ENCODE measurements at places on chromosomes 11 and 22. TPM values are rescaled to one million over a fixed set of nuclear protein-coding genes. Genes with fewer than 3 reads are reported as not detected.

The FGF3 gene
- total RNA-seq, result not detected

- no peak for DNase-seq
Measured at GRCh38 chr22:49996518-49997250, 15.9 kb downstream of the IL17REL start.

GRCh38 chr11:29159552-29160465, 857.0 kb downstream of the KCNA4 start:
- DNase-seq, result peak; percentile 69

DNA sequence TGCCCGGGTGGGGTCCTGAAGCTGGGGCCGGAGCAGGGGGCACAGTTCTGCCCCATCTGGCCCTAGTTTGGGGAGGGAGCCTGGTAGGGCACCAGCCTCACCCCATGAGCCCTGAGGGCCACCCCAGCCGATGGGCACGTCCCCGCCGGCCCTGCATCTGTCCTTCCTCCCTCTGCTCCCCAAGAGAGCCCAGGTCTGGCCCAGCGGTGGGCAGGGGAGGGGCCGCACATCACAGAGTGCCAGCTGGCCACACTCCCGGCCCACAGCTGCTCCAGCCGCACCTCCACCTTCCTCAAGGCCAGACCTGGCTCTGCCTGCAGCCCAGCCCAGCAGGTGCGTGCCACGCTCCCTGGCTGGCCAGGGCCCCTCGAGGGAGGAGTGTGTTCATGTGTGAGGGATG, 21.6 kb downstream of the BRSK2 start:
- no peak for DNase-seq

- peak; percentile 26 for DNase-seq
Measured at GRCh38 chr11:110529043-110529442, 99.3 kb downstream of the FDX1 start.

The OR52L1 gene
- not detected for total RNA-seq

DNA sequence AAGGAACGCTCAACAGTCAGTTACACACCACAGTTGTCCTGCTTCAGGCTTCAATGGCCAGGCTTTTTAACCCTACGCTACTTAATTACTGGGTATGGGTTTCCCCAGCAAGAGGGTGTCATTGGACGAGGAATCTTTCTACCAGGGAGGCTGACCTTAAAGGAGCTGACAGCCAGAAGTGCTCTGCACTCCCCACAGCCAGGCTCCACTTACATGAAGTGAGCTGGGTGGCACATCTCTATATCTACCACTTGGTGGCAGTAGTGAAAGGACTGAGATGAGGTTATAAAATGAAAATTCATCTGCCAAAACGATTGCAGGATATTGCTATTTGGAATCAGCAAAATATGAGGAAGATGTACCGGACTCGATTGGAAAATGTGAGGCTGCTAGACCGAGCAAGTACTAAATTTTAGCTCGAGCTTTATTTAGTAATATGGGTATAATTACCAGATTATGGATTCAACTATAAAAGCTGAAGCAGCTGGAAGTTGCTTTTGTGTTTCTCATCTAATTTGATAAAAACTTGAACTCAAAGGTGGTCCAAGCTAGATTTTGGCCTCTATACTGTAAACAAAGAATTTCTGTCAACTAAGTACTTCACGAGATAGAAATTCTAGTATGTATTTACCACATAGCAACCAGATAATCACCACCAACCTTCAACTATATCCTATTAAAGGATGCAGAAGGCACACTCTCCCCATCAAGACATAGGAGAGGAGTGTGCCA, 53.9 kb upstream of the CEP126 start:
- peak; percentile 66 for DNase-seq

DNA sequence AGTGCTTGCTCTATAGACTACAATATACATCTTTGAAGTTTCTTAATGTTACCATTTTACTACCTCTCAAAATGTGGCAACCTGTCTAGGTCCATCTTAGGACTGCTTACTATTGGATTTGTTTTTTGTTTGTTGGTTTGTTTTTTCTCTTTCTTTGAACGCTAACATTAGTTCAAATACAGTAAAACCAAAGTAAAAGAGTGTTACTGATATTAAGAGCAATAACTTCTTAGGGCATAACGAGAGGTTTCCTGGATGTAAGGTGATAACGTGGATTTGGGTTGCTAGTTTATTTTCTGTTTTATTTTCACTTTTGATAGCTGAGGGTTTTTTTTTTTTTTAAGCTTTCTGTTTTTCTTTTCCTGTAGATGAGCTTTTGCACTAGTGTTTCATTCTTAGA, 43.6 kb downstream of the TMEM135 start:
- peak; percentile 2 for DNase-seq

The LRP4 gene
- 0.40 TPM for total RNA-seq

DNA sequence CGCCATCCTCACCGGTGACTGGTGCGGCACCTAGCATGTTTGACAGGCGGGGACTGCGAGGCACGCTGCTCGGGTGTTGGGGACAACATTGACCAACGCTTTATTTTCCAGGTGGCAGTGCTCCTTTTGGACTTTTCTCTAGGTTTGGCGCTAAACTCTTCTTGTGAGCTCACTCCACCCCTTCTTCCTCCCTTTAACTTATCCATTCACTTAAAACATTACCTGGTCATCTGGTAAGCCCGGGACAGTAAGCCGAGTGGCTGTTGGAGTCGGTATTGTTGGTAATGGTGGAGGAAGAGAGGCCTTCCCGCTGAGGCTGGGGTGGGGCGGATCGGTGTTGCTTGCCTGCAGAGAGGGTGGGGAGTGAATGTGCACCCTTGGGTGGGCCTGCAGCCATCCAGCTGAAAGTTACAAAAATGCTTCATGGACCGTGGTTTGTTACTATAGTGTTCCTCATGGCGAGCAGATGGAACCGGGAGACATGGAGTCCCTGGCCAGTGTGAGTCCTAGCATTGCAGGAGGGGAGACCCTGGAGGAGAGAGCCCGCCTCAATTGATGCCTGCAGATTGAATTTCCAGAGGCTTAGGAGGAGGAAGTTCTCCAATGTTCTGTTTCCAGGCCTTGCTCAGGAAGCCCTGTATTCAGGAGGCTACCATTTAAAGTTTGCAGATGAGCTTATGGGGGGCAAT, 1.1 kb downstream of the NEAT1 start:
- peak; percentile 39 for DNase-seq

The LAYN gene
- total RNA-seq, result 143 TPM

The OVOL1 gene
- total RNA-seq, result not detected

The CCDC116 gene
- not detected for total RNA-seq

- no peak for DNase-seq
Measured at GRCh38 chr11:697811-698311, 2.2 kb downstream of the TMEM80 start.

- no peak for DNase-seq
Measured at GRCh38 chr11:11600288-11600687, 21.5 kb downstream of the GALNT18 start.

DNA sequence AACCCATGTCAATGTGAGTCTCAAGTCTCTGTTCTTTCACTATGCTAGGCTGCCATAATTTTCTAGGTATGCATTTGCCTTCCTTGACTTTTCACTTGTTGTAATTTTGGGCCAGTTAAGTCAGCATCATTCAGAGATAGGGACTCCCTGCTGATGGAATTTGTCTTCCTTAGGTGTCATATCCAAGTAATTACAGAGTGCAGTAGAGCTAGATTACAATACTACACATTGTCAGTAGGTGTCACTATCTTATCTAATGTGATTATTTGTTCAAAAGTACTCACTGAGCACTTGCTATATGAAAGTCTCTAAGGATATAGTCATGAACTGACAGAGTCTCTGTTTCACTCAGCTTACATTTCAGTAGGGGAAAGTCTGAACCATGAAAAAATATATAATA, 25.0 kb upstream of the SYN3 start:
- no peak for DNase-seq

The CCDC73 gene
- total RNA-seq, result not detected

Data from lung microvascular endothelial cell (primary cell).